Hematopoietic multipotent progenitor cell treated with erythropoietin and hydrocortisone succinate and interleukin-3 and kit ligand, for 15 days (in vitro differentiated cells): ENCODE measurements at places on chromosomes 4 and X.

DNA sequence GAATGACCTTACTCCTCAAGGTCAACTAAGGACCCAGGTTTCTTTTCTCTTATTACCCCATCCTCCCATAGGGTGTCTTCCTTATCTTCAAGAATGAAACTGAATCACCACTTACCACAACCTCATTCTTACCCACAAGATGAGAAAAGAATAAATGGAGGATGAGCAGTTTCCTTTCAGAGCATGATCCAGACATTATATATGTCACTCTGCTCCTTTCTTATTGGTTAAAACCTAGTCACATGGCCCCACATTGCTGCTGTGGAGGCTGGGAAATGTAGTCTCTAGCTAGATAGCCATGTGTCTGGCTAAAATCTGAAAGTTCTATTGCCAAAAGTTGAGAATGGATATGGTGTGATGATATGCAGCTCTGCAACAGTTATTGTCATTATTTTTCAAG, 62.4 kb upstream of the RAI2 start:
- DNase-seq: peak; percentile 3

GRCh38 chrX:151793886-151794285, 59.3 kb downstream of the CNGA2 start:
- DNase-seq: no peak

- DNase-seq: no peak
Observed at GRCh38 chr4:14289708-14290107, 662.2 kb upstream of the BOD1L1 start.

GRCh38 chr4:71004281-71004851, 10.9 kb downstream of the DCK start:
- DNase-seq: no peak

DNA sequence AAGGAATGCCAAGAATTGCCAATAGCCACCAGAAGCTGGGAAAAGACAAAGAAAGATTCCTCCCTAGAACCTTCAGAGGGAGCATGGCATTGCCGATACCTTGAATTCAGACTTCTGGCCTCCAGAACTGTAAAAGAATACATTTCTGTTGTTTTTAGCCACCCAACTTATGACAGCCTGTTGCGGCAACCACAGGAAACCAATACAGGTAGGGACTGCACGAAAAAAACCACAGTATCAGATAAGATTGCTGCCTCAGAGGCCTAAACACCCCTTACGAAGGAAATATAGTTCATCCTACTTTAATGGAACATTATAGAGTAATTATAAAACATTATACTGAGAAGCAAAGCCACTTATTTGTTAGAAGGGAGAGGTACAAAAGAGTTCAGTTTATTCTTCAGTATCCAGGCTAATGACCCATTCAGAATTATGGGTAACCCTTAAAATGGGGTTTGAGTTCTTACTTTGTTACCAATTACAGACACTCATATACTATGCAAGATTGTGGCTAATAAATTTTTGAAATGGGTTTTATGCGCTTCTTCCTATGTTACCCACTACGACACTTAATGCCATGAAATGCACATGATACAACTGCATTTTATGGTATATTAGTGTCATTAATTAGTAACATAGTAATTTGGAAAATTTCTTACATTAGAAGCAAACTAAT, 37.4 kb upstream of the SMIM10L2A start:
- no peak for DNase-seq

- no peak for DNase-seq
Observed at GRCh38 chr4:62627141-62627540, 1427.0 kb downstream of the ADGRL3 start.

DNA sequence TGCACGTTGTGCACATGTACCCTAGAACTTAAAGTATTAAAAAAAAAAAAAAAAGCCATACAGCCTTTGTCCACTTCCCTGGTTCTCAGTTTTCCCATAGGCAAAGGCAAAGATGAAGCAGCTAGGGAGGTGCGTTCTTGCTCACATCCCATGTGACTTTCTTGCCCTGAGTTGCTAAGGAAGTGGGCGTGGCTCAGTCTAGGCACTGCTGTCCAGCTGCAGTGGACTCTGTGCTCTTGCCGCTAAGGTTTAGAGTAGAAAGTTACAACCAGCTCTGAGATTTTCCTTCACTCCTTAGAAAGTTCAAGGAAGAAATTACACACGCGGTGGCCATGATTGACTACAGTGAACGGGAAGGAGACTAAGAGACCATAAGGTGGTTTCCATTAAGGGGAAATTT, 144.7 kb downstream of the NAA11 start:
- no peak for DNase-seq
